Testis (tissue), 5 donors: ENCODE measurements at places on chromosomes 16 and 17.

- DNase-seq = no peak
These were observed 9.5 kb downstream of the ABCA9 start for GRCh38 chr17:69050999-69051775.

- peak; percentile 44 for DNase-seq
These were observed 5.3 kb upstream of the KAT7 start for GRCh38 chr17:49783071-49783715.

GRCh38 chr16:87736008-87736382, 29.8 kb downstream of the KLHDC4 start:
- no peak for DNase-seq

- no peak for DNase-seq
These were observed 106.8 kb downstream of the DNAH9 start for GRCh38 chr17:11705111-11705510.
